ENCODE measurements at places on chromosomes 1 and 21.

DNA sequence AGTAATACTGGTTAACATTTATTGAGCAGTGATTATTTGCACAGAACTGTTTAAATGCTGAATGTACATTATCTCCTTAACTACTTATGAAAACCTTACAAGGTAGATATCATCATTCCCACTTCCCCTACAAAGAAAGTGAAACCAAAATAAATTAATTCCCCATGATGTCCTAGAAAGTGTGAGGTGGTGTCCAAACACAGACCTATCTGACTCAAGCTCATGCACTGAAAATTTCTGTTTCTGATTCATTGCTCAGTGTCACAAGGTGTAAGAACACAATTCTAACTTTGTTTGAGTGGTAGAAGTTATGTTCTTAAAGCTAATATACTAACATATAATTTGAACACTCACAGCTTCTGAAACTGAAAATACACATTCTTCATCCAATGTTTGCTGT, 178.7 kb downstream of the MRPL39 start:
- no peak for DNase-seq

DNA sequence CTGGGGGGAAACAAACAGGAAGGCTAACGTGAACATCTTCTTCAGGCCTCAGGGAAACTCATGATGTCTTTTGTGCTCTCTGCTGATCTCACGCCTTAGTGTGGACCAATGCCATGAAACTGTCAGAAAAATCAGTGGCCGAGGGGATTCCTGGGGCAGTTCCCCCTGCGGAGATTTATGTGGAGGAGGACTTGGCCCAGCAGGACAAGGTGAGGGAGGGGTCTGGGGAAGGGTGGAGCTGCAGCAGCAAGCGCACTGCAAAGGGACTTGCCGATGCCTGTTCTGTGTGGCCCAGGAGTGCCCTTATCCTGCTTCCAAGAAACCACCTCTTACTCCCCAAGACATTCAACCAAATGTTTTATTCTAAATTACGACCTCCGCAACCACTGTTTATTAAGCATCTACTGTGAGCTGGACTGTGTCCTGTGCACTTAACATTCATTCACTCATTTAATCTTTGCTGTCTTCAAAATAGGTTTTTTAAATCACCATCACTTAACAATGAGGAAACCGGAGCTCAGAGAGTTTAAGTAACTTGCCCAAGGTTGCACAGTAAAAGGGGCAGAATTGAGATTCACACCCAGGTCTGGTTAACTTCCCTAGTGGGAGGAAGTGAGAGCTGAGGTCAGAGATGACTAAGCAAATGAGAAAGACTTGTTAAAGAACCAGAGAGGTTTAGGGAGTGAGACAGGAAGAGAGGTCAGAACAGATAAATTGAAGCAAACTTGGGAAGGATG, 49.7 kb downstream of the FHAD1 start:
- DNase-seq = no peak

- DNase-seq = no peak
Measured at GRCh38 chr1:33361532-33362235, 40.8 kb upstream of the A3GALT2 start.

DNA sequence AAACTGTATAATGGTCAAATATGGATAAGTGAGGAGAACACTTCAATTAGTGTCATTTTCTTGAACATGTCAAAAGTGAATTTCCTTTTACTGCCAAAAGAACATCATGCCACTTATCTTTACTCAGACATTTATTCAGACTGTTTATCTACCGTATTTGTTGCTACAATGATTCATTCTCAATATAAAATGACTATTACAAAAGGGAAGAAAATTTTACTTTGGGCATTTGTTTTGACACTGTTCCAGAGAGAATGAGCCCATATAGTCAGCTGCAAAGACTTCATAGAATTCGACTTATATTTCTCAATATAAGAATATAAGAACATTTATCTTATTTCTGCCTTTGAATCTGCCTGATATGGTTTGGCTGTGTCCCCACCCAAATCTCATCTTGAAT, 1699.1 kb downstream of the BRINP3 start:
- no peak for DNase-seq

- DNase-seq = no peak
Measured at GRCh38 chr1:247357052-247357780, 25.5 kb upstream of the ZNF496 start.

- DNase-seq = no peak
Measured at GRCh38 chr1:27058966-27059669, 46.5 kb upstream of the TENT5B start.

- DNase-seq = no peak
Measured at GRCh38 chr1:23460519-23460918, 23.5 kb downstream of the ASAP3 start.

- DNase-seq = no peak
Measured at GRCh38 chr1:91747666-91748065, 138.3 kb downstream of the TGFBR3 start.

- no peak for DNase-seq
Measured at GRCh38 chr1:26496861-26497260, 24.6 kb downstream of the HMGN2 start.

- DNase-seq = no peak
Measured at GRCh38 chr1:60678802-60679201, 403.6 kb upstream of the NFIA start.

DNA sequence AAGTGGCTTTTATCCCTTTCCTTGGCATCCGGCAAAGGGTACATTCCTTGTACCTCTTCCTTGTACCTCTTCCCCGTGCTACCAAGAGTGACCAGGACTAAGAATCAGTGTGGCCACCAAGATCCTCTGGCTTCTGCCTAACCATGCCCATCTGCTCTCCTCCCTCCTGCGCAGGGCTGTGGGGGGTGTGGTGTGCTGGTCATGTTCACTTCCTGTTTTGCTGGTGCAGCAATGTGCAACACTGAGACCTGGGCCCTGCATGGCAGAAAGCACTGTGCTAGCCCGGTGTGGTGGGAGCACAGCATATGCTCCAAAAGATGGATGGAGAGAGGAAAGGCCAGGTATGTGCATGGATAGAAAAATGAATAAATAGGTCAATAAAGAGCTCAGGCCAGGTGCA, 33.3 kb upstream of the TENT5C start:
- DNase-seq = no peak

DNA sequence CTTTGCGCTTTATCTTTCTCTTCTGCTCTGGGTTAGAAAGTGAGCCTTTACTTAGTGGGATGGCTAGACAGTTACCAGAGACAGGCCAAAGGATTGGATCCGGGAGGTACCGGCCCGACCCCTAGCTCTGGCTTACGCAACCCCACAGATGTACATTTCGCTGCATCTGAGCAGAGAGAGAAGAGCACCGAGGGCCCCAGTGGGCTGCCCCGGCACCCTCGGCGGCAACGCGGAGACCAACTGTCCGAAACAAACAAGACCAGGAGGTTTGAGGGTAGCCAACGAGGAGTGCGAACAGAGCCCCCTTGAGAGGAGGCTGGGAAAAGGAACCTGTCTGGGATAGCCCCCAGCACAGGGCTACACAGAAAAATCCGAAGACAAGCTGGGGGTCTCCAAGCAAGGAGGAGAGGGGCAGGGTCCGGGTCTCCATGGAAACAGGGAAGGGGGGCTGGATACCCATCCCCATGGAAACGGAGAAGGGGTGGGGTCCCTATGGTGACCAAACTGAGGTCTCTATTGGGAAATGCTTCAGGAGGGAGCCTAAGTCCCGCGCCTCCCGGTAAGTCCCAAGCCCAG, 373 bp downstream of the MTF1 start:
- peak; percentile 81 for DNase-seq

DNA sequence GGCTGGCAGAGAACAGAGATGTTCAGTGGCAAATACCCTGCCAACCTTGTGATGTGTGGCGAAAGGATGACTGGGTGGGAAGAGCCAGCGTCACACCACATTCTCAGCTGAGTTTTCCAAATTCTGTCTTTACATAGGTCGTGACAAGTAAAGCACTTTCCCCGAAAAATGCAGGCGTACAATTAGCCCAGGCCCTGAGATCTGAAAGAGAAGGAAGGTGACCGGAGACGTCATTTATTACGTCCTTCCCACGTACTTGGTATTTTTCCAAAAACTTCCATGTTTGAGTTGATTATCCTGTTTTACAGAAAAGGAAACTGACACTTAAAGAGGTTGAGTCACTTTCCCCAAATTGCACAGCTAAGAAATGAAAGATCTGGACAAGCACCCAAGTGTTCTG, 413.3 kb downstream of the PRDM2 start:
- DNase-seq = no peak

- no peak for DNase-seq
Measured at GRCh38 chr1:40722622-40723021, 31.1 kb downstream of the NFYC start.

DNA sequence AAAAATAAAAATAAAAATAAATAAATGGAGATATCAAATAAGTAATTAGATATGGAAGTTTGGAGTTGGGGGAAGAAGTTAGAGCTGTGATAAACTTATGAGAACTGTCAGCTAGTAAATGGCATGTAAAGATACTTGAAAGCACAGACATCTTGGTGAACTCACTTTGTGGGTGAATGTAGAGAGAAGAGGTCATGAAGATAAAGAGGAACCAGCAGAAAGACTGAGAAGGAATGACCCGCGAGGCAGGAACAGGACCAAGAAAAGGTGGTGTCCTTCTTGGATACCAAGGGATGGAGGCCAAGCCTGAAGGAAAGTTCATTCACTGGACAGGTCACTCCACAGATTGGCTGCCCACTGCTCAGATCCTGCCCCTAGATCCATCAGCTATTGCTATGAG, 4.7 kb upstream of the CAPZB start:
- no peak for DNase-seq

DNA sequence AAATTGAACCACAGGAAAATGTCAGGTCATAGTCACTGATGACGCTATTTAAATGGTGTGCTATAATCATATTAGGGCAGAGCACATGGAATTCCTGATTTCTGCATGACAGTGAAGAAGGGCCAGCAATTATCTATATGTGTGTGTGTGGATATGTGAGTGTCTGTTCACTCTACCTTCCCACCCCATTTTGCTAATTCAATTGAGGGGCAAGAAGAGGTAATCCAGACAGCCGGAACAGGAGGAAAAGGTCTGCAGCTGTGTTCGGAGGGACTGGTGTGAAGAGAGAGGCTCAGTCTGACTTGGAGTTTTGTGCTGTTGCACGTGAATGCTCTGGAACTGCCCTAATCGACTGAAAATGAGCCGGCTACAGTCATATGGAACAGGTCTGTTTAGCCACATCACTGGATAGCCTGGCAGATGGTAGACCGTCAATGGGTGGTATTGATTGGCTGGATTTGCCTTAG, 5.1 kb upstream of the ELAVL4 start:
- DNase-seq = no peak

- DNase-seq = no peak
Measured at GRCh38 chr1:56933606-56934005, 32.2 kb downstream of the C8B start.

DNA sequence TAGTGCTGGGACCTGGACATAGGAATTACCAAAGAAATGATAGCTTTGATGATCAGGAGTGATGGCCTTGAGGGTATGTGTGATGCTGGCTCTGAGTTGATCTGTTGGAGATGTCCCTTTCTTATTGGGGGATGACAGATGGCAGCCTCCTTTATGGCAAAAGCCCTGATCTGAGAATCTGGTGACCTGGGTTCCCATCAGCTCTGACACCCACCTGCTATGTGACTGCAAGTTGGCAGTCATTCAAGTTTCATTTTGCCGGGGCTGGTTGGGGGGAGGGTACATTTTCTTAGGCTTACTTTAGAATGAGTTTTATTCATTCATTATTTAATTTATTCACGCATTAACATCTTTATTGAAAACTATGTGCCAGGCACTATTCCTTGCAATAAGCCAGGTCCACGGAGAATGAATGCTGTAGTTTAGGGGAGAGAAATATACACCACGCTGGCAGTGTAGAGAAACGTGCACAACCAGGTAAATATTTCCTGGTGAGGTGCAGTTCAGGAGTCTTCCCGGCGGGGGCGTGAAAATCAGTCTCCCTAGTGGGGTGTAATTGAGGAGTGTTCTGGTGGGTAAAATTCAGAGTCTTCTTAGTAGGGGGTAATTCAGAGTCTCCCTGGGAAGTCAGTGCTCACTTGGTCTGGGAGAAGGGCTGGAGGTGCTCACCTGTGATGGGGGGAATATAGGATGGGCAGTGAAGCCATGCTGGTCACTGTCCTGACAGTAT, 401.3 kb downstream of the CAMTA1 start:
- DNase-seq = no peak

GRCh38 chr1:2989976-2990375, 31.3 kb upstream of the ACTRT2 start:
- no peak for DNase-seq

DNA sequence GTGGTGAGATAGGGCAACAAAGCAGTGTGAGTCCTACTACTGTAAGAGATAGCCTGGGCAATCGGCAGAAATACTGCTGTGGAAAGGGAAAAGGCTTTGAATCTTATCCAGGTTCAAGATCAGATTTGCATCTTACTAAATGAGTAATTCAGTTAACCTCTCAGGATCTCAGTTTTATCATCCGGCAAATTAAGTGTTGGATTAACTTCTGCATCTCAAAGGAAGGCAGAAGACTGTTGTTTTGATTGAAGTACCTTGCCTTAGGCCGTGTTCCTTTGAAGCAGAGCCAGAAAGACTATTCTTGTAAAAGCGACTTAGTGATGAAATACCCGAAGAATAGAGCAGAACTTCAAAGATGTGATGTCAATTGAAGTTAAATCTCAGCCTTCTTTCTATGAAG, 612.9 kb upstream of the USP24 start:
- DNase-seq = no peak

- no peak for DNase-seq
Measured at GRCh38 chr1:221394011-221394544, 347.8 kb downstream of the DUSP10 start.

GRCh38 chr1:46400421-46400820, 6.3 kb downstream of the FAAH start:
- DNase-seq = no peak
